ENCODE measurements at places on chromosomes 2 and 18.

GRCh38 chr2:215851082-215851481, 162.3 kb downstream of the MREG start:
- no peak for DNase-seq

DNA sequence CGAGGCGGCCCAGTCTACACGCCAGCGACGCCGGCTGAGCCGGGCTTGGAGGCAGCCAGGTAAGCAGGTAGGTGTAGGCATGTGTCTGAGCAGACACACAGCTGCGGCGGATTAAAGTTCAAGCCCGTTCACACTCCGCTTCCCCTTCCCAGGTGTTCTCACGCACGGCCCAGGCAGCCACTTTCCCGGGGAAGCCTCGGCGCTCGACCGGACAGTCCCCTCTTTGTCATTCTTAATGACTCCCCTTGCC, 367 bp downstream of the TGFA start:
- DNase-seq = no peak

DNA sequence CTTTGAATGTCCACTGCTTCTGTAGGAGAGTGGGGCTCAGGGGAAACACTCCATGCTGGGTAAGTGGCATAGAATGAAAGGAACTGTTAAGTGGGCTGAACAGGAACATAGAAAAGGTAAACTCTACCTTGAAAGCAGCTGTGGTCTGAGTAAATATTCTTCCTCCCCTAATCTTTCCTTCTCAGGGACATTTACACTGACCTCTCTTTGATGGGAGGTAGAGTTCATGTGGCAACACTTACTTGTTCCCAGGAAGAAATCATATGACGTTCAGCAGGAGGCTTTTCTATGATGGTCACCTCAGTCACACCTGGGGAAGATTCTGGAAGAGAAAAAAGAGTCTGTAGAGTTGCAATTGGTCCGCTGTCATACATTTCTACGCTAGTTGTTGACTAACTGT, 10.2 kb downstream of the TPGS2 start:
- DNase-seq = no peak

GRCh38 chr2:144026753-144027152, 493.2 kb downstream of the ZEB2 start:
- DNase-seq = no peak

DNA sequence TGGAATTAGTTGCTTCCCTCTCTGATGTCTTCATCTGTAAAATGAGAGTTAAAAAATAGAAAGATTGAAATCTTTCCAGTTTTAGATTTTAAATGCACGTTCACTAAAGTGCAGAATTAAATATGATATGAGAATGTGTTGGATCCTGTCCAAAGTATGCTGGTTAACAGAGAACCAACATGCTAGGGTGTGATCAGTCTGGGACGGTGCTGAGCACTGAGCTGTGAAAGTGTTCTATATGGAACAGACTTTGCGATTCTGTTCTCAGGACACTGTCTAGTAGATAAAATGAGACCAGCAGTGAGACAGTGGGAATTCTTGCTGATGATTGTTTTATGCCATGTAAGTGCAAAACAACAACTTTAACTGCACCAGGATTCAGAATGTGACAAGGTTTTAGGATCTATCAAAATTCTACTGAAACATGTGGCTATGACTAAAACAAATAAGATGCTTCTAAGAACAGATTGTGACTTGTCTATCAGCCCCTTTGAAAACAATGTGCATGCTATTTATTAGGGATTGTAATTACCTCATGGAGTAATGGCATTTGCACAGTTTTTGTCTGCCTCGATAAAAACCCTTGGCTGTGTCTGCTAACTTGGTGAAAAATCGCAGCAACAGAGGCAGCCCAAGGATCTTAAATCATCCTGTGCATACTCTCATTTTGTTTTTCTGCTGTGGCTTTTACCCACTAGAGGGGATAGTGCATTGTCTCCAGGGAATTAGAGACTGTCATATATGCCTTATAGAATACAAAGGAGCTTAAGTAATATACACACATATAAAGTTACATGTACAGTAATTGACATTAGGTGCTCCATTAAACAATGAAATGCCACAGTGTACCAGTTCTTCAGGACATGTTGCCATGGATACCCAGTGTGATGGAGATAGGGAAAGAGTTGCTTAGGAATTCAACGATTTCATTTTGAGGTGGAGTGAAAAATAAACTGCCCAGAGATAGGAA, 55.1 kb downstream of the MAP3K20 start:
- no peak for DNase-seq

DNA sequence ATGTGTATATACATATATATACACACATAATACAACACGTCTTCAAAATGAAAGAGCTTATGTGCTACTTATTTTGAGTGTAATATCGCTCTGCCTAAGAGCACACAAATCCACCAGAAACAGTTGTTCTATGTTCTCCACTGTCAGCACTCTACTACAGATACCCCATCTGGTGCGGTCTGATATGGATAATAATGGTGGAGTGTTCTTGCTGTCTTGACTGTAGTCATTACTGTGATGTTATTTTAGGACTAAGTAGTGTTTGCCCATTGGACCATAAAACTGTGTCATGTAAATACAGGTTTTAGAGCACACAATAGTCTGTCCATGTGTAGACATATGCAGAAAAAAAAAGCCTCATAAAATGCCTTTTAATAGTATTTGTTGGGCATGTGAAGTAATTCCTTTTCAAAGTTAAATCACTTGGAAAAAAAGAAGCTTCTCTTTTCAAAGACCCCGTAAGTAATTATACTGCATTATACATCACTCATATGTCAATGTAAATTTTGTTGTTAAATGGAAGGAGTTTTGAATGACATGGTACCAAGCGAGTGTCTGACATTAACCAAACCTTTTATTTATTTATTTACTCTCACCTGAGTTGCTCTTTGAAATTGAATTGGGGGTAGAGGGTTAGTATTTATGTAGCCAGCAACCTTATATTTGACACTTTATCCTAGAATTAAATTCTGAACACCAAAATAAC, 1249.2 kb upstream of the ZEB2 start:
- DNase-seq = no peak

DNA sequence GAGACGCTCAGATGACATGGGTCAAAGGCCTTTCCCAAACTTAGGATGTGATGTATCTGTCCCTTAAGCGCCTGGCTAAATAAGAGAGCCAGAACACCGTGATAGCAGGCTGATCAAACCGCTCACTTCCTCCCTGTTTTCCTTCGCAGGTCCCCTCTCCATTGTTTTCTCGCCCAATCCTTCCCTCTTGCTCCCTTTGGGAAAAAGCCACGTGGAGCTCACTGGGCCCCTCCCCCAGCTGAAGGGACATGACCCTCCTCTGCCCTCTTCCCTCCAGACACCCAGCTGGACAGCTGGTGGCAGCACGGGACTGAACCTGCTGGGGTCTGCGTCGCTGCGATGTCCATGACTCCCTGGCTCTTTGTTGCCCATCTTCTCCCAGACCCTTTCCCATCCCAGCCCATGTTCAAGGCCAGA, 201.7 kb downstream of the TNS1 start:
- DNase-seq = no peak

Data from stimulated activated CD8-positive, alpha-beta memory T cell treated with anti-CD3 and anti-CD28 coated beads, Interleukin-4, amount 100 ng/mL, for 1 hour (primary cell).